ENCODE measurements at places on chromosomes 5 and 9. TPM values are rescaled to one million over a fixed set of nuclear protein-coding genes. Genes with fewer than 3 reads are reported as not detected.

DNA sequence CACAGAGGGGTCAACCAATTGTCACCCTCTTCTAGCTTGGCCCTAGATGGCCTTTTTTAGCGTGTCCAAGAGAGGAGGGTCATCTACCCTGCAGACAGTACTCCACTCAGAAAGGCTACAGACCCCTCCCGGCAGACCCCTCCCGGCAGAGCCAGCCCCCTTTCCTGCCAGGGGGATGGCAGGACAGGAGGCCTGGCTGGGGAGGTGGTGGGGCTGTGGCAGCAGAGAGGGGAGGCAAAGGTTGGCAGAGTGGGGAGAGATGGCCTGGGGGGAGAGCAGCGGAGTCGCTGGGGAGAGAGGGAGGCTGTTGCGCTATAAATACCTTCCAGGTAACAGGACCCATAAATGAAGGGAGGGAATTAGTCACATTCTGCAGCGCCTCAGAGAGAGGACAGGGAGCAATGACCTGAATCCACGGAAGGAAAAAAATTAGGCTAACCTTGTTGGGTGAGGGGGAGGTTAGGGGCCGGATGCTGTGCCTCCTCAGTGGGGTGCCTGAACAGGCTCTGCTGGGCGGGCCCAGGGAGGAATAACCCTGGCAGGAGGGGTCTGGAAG is 32.9 kb upstream of the PSD2 start:
- DNase-seq, result no peak

HAVCR2 gene
- polyA plus RNA-seq, result 1.8 TPM

FBXW11 gene
- not detected for polyA plus RNA-seq

DNA sequence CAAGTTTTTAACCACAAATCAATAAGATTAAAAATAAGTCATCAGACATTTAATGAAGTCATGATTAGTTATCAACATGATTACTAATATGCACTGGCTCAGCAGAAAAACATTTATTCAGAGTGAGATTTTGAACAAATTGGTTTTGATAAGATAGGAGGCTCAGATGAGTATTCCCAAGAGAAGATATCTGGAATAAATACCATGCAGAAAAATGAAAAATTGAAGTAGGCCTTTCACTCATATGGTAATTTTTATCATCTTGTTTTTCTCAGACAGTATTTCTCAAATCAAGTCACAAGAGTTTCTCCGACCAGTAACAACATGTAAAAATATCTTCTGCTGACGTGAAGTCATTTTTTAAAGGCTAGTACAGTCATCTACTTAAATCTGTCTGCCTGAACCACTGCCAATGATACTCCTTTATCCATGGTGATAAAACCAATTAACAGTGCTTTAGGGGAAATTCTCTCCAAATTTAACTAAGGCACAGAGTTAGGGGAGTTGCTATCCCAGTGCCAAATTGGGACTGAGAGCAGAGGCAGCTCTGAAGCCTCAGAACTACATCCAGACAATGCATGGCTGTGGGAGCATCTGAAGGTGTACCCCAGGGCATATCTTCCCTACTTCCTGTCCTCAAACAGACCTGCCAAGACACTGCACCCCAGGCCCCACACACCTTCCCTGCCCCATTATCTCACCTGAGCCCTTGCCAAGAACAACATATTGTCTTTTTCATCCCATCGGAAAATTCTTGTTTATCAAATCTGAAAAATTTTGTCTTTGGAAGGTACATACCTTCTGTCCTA is 105.5 kb upstream of the TSLP start:
- DNase-seq, result no peak

GRCh38 chr9:132447902-132448301 is 37.9 kb downstream of the CFAP77 start:
- DNase-seq, result no peak

GRCh38 chr5:32471784-32472183 is 27.2 kb upstream of the ZFR start:
- no peak for DNase-seq

- DNase-seq, result no peak
Observed at GRCh38 chr9:18743971-18744370, 270.0 kb downstream of the ADAMTSL1 start.

DNA sequence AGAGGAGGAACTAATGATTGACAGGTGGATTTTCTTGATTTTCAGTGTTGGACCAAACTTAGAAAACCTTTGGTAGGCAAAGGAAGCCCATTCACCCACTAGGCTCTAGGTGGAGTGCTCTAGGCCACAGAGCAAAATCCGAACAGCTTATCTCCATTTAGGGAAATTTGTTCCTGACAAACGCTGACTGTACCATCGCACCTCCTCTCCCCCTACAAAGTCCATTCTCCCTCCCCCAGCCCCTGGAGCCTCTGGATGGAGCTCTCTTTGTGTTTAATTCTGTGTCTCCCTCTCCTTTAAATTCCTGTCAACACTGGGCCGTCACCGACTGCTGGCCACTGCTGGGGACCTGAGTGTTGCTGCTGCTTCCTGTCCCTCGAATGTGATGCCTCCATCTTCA is 350.1 kb upstream of the IRX2 start:
- no peak for DNase-seq

PCDHGA8 gene
- polyA plus RNA-seq, result 0.40 TPM

CAVIN4 gene
- polyA plus RNA-seq, result 190 TPM

DNA sequence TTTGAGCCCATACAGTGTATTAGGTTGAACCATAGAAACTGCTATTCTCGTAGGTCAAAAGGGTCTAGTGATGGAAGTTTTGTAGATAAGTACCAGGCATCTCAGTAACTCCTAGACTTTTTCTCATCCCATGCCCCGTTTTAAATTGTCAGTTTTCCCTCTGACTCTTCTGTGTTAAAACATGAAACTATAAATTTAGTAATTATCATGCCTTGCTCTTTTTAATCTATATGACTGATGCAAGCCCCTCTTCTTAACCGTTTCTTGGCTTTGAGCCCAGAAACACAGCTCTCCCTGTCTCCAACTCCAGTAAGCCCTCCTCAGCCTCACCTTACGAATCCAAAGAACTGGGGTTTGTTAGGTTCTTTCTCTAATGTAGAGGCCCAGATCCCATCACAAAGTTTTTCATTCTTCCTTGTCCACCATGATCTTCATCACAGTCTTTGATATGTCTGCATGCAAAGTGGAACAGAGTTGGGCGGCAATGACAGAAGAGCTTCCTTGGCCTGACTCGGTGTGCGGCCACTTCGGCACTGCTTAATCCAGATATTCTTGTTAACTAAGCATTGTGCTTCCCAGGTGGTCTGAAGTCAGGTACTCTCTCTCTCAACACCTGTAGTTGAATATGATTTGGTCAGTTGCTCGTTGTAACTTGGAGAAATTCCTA is 21.1 kb downstream of the RGMB start:
- DNase-seq, result no peak

GRCh38 chr9:134223091-134223490 is 58.7 kb upstream of the RNU6ATAC start:
- DNase-seq, result no peak

- DNase-seq, result no peak
Observed at GRCh38 chr5:72109625-72110024, 2.4 kb downstream of the MAP1B start.

GRCh38 chr9:88224938-88225337 is 86.7 kb upstream of the SPATA31C2 start:
- DNase-seq, result no peak

DNA sequence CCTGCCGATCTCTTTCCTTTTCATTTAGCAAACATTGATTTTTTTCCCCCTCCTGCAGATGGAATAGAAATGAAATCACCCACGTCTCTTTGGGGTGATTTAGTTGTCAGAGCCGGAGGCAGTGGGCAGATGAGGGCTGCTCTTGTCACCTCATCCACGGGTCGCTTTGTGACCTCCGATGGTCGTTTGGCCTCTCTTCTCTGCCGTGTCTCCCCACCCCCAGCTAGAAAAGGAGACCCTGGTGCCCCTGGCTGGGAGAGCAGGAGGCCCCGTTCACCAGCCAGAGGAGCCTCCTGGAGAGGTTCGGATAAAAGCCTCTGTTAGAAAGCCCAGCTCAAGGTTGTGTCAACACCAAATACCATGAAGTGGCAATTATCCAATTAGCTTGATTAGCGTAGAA is 21.6 kb upstream of the RXRA start:
- DNase-seq, result no peak

GRCh38 chr5:144972317-144972716 is 801.6 kb downstream of the KCTD16 start:
- DNase-seq, result no peak

DNA sequence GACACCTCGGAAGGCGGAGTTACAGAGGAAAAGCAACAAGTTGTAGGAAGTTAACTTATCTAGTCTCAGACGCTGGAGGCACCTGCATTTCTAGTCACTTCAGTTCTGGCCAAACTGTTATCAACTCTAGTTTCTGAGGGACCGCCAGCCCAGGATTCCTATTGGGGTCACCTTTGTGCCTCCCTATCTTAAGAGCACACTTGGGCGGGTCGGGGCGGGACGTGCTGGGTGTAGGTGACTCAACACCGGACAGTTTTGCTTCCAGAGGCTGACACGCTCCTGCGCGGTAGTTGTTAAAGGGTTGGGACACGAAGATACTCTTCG is 679 bp upstream of the KDM4C start:
- peak; percentile 69 for DNase-seq

DOCK2 gene
- 3.3 TPM for polyA plus RNA-seq

DNA sequence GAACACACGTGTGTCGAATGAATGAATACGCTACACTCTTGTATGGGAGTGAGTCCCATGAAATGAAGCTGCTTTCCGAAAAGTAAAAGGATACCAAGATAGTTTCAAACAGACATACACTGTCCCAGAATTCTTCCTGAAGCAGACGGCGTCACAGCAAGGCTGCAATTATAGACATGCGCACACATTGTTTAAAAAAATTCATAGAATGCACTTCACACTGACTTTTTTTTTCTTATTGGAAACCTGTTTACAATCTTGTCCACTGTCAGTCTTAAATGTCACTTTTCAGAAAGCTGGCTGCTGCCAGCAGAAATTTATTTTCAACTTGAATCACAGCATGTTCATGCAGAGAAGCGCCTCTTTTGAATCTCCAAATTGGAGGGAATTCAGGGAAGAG is 124.8 kb downstream of the CRB2 start:
- no peak for DNase-seq

GRCh38 chr5:110017854-110018253 is 328.1 kb downstream of the MAN2A1 start:
- DNase-seq, result no peak

CER1 gene
- polyA plus RNA-seq, result 0.28 TPM

DNA sequence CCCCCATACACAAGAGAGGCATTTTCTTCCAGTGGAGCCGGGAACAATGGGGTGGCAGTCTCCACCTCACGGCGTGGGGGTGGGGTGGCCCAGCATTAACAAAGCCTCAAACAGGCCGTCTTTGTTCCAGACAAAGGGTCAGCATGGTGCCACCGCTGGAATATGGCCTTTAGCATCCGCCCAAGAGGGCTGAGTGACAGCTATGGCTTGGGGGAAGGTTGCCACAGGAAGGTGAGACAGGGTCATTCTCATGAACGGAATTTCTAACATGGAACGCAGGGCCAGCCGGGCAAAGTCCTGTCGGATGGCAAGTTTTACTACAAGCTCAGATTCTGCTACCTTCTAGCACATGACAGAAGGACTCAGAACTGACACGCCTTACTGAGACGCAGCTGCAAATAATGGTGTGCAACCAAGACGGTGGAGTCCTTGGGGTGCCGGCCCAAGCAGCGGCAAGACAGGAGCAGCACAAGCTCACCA is 64.0 kb downstream of the OTULIN start:
- no peak for DNase-seq

GRCh38 chr9:132857616-132858342 is 20.3 kb downstream of the AK8 start:
- DNase-seq, result no peak

ABO gene
- polyA plus RNA-seq, result 2.0 TPM

- no peak for DNase-seq
Observed at GRCh38 chr5:34804913-34805312, 34.1 kb upstream of the TTC23L start.

- no peak for DNase-seq
Observed at GRCh38 chr5:111930905-111931461, 174.0 kb upstream of the NREP start.

- DNase-seq, result no peak
Observed at GRCh38 chr9:123475407-123475806, 119.4 kb downstream of the CRB2 start.

- no peak for DNase-seq
Observed at GRCh38 chr9:136802321-136802720, 5.4 kb upstream of the RABL6 start.

GRCh38 chr9:27468462-27469110 is 55.5 kb upstream of the IFNK start:
- DNase-seq, result no peak

GRCh38 chr9:72361217-72361616 is 3.8 kb downstream of the ZFAND5 start:
- DNase-seq, result no peak

GRCh38 chr9:98927724-98928123 is 16.0 kb upstream of the COL15A1 start:
- no peak for DNase-seq

RFX3 gene
- 6.0 TPM for polyA plus RNA-seq

RLN2 gene
- 0.81 TPM for polyA plus RNA-seq

NRARP gene
- 3.2 TPM for polyA plus RNA-seq

MSMP gene
- polyA plus RNA-seq, result not detected

DNA sequence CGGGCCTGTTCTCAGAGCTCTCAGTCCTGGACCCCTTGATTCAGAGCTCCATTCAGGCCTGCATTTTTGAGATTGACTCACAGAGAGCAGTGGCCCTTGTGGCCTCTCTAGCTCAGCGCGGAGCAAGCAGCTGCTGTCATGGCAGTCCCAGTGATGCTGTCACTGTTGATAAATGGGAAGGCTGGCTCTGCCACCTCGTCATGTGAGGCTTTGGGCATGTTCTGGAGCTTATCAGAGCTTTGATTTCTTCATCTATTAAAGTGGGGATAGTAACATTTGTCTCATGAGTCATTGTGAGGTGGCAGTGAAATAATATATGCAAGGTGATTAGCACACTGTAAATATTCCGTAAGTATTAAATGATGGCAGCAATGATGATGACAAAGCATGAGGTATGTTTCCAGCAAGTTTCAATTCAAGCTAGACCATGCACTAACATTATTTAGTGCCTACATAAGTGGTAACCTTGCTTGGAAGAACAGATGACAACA is 126.4 kb upstream of the CXCL14 start:
- no peak for DNase-seq

DNA sequence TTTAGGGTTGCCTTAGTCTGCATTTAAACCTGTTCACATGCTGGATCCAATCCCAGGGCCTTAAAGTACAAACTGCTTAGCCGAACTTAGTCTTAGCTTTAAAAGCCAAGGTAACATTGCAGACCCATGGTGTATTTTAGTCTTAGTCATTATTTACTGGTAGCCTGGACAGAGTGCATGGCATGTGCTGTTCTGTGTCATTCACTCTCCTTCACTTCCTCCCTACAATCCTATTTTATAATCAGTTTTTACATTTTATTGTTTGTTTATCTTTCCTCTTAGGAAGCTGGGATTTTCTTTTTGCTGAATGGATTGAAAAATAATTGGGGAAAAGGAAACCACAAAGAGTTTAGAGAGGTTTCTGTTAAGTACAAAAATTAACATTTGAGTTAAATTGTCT is 29.4 kb upstream of the TAL2 start:
- no peak for DNase-seq

ANKRD18B gene
- not detected for polyA plus RNA-seq

GRCh38 chr5:129905473-129906176 is 1.4 kb downstream of the CHSY3 start:
- DNase-seq, result peak; percentile 30

Data from muscle of arm (tissue), 14 donors.